ENCODE measurements at places on chromosomes 4 and X.

DNA sequence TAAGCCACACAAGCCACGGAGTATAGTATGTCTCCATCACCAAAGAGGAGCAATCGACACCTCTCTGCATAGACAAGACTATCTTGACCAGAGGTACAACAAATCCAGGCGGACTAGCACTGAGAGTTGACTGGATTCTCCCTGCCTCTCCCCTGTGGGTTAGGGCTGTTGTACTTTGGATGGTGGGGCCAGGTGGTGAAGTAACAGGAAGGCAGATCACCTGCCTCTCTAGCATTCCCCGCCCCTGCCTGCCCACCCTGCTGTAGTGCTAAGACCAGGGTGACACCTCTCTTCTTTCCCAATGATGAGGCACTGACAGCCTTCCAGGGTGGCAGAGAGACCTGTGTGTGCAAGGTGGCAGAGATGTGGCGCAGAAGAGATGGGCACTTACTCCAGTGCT lies 47.5 kb upstream of the TRIM2 start:
- DNase-seq: no peak

GRCh38 chr4:3115637-3116270 lies 41.3 kb downstream of the HTT start:
- DNase-seq: no peak

DNA sequence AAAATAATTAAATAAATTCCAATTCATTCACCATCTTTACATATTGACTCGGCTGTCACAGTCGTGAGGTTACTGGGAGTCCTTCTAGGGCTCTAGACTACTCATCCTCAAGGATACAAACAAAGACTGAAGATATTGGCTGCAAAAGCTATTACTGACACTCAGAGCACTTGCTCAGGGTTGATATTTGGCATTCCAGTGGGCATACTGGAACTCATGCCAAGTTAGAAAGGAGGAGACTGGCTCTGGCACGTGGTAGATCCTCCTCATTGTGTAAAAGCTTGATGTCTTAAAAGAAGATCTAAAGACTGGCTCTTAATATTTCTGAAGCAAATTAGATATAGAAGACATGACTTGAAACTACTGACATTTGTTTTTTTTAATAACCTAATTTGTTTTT lies 172.7 kb downstream of the GPM6A start:
- DNase-seq: no peak

DNA sequence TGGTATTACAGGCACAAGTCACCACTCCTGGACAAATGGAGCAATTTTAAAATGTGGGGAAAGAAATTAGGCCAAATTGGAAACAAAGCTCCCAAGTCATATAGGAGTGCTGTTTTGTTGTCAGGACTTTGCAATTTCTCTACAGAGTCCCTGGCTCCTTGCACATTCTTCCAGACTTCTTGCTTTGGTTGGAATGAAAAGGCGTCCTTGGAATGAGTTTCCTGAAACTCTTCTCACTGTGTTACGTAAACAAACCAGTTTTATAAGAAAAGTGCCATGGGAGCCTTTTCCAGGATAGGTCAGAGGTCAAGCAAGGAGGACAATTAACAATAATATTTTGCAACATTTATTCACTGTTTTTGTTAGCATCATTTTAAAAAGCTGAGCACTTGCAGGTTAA lies 32.4 kb upstream of the KIT start:
- DNase-seq: no peak

GRCh38 chr4:125979950-125980349 lies 665.2 kb downstream of the FAT4 start:
- no peak for DNase-seq

DNA sequence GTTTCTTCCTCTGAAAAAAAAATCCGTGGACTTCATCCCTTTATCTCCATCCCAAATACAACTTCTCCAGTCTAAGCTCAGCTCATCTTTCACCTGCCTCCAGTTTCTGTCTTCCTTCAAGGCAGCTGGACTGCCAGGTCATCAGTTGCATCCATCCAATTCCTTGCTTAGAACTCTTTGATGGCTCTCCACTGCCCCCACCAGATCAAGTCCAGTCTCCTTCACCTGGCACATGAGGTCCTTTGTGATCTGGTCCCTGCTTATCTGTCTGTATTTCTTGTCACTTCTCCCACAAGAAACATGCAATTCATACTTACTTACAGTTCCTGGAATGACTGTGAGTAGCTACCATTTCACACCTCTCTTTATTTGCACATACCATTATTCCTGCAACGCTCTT lies 33.8 kb downstream of the OTUD6A start:
- DNase-seq: no peak

DNA sequence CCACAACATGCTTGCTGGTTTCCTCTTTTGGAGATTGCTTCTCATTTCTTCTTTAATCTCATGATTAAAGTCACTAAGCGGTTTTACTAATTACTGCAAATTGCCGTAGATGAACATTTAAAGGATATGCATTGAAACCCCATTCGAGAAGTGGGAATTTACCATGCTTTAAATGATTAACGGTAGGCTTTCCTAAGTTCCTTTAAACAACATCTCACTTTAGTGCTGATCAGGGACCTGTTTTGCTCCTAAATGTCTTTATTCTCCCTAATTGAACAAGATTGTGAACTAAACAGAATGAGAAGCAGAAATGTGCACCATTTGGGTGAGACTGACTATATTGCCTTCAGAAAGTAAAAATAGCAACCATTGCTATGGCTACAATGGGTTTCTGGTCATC lies 430.3 kb downstream of the GALNTL6 start:
- DNase-seq: no peak

DNA sequence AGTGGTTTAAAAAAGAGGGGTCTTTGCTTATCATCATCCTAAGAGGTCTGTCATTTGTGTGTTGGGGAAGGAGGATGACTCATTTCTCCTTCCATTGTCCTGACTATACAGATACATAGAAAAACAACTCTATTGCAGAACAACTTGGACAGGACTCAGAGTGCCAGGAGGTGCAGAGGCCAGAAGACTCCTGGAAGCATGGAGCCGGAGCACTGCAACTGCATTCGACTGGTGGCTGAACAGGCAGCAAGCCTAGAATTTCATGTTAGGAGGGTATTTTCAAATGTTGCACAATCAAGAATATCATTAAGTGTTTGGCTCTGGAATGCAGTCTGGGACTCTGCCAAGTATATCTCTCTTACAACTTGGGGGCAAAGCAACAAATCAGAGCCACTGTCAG lies 35.0 kb upstream of the MAML3 start:
- DNase-seq: no peak

GRCh38 chrX:70032792-70033191 lies 16.9 kb downstream of the AWAT2 start:
- no peak for DNase-seq

DNA sequence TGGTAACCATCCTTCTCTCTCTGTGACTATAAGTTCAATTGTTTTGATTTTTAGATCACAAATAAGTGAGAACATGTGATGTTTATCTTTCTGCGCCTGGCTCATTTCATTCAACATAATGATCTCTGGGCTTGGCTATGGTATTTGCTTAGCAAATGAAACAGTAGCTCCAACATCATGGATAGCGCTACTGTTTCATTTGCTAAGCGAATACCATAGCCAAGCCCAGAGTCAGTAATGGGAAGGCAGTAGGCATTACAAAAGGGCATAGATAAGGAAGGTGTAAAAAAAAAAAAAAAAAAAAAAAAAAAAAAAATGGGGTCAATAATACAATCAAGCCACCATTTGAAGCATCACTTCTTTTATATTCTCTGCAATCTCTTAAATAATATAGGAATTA lies 469.0 kb upstream of the ATOH1 start:
- no peak for DNase-seq

- DNase-seq: no peak
Observed at GRCh38 chrX:129802863-129803262, 23.1 kb downstream of the SASH3 start.

DNA sequence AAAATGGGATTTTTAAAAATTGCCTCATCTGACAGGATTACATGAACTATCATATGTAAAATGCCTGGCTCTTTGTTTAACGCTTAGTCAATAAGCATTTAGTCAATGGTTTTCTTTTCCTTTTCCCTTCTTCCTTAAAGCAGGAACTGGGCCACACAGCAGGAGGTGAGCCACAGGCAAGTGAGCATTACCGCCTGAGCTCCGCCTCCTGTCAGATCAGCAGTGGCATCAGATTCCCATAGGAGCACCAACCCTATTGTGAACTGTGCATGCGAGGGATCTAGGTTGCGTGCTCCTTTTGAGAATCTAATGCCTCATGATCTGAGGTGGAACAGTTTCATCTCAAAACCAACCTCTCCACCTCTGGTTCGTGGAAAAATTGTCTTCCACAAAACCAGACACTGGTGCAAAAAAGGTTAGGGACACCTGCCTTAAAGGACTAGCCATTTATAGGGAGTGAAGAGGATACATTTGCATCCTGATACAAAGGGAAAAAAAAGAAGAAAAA lies 306.1 kb downstream of the FBXW7 start:
- no peak for DNase-seq

DNA sequence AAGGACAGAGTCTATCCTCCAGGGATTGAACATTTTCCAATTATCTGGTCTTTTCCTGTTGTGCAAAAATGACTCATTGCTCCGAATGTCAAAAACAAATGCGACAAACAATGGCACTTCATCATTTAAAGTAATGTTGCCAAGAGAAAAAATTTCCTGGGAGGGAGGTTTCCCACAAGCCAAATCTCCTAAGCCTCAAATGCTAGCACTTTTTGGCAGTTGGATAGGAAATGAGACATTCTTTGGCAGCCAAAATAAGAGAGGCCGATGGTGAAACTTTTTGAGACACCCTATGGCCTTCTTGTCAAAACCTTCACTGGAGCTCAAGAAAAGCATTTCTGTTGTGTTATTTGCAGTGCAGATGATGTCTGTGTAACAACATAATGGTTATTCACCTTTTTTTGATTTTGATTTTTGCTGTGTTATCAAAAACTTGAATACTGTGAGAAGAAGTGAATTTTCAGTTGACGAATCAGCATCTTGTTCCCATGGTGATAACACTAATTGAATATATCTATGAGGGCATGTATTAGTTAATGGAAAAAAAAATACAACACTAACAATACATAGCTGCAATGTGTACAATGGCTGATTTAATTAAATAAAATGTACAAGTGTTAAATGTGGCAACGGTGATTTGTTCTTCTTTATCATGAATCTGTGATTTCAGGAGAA lies 333.8 kb downstream of the ANK2 start:
- DNase-seq: no peak

- DNase-seq: no peak
Observed at GRCh38 chrX:97215186-97215585, 331.5 kb downstream of the RPA4 start.

DNA sequence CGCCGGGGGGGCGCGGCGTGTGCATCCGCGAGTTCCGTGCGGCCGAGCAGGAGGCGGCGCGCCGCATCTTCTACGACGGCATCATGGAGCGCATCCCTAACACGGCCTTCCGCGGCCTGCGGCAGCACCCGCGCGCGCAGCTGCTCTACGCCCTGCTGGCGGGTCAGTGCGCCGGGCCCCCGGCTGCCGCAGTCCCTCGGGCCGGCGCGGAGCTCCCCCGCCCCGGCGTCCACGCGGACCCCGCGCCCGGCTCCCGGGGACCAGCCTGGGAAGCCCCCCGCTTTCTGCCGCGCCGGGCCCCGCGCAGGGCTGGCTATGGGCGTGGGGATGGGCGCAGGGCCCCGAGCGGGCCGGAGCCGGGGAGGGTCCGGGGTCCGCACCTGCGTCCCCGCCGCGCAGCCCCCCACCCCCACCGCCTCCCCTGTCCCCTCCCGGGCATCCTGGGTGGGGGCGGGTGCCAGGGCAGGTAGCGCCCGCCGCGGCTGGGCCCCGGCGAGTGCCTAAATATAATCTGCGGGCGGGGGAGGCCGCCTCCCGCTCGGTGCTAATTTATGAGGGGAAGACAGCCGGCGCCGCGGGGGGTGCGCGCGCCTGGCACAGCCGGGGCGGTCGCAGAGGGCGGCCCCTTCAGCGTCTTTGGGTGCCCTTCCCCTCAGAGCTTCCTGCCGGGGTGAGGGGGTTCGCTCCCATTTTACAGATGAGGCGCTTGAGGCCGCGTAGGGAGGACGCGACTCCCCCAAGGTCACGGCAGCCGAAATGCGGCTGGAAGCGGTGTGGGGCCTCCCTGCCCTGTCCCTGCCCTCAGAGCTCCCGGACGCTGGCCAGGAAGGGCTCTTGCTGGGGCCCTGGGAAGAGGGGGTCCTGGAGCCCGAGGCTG lies 837 bp downstream of the NAT8L start:
- DNase-seq: no peak

GRCh38 chr4:87819281-87819919 lies 13.4 kb upstream of the MEPE start:
- no peak for DNase-seq

- no peak for DNase-seq
Observed at GRCh38 chr4:155629183-155629825, 37.3 kb upstream of the GUCY1A1 start.

GRCh38 chrX:28847423-28847822 lies 260.2 kb downstream of the IL1RAPL1 start:
- DNase-seq: no peak

- no peak for DNase-seq
Observed at GRCh38 chr4:147965873-147966272, 234.0 kb downstream of the ARHGAP10 start.

DNA sequence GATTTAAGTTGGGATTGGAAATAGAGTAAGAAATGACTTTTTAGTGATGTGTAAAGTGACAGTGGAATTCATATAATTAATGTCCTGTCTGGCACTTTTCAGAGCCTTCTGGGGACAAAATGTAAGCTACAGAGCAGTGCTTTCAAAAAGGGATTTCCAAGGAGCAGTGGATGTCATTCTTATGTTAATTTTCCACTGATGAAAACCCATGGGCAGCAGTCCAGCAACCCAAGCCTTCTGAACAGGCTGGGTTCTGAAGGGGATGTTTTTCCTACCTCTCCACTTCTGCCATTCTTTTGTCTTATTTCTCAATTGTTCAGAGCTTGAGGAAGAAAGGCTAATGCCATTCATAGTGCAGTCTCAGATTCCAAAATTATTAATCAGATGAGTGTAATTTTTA lies 717.6 kb upstream of the HS3ST1 start:
- DNase-seq: no peak

- DNase-seq: no peak
Observed at GRCh38 chr4:183747931-183748670, 89.0 kb downstream of the TRAPPC11 start.

DNA sequence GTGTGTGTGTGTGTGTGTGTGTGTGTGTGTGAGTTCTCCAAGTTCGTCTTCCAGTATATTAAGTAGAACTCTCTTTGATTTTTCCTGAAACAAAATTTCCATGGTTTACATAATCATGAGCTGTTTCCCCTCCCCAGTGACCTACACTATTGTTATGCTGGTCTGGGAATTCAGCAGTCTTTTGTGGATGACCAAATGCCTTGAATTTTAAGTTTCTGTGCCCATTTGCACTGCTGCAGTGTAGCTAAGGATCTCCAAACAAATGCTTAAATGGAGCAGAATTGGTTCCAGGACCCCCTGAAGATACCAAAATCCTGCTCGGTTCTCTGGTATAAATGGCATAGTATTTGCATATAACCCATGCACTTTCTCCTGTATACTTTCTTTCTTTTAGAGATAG lies 77.2 kb upstream of the SLC34A2 start:
- no peak for DNase-seq

Data from stimulated activated CD4-positive, alpha-beta T cell treated with anti-CD3 and anti-CD28 coated beads, TNF-alpha, amount 100 ng/mL, for 4 hours (primary cell).